HEK293T (cell line): ENCODE measurements at places on chromosomes 1 and 21.

DNA sequence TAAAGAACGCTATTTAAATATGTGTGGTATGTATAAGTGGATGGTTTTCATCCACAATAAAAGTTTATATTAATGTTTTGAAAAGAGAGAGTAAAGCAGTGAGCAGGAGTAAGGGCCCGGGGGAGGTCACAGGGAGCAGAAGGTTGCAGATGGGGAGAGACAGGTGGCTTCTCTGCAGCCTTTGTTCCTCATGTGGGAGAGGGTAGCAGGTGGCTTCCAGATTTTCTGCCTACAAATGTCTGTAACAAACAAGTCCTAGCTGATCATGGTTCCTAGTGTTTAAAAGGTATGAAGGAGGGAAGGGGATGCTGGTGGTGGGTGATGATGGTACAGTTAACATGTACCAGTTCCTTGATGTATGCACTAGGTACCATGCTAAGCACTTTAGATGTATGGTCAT, 18.8 kb downstream of the QSOX1 start:
- no peak for DNase-seq

DNA sequence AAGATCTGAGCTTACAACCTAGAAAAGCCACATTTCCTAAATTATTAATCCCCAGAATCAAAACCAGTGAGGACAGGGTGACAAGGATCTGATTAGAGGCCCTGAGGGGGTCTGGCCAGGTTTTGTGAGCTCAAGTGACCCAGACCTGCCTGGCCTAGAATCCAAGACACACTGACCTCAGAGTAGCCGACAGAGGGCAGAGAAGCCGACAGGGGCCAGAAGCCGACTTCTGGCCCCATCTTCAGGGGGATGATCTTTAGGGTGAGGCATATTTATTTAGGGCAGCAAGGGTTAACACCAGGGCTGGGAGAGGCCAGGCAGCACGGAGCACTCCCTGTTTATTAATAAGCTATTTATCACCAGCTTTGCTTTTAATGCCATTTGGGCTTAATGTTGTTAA, 45.3 kb downstream of the CASZ1 start:
- no peak for DNase-seq

- no peak for DNase-seq
Measured at GRCh38 chr1:207862241-207862787, 48.6 kb downstream of the CD34 start.

- DNase-seq, result no peak
Measured at GRCh38 chr1:211606914-211607753, 28.2 kb upstream of the SLC30A1 start.

DNA sequence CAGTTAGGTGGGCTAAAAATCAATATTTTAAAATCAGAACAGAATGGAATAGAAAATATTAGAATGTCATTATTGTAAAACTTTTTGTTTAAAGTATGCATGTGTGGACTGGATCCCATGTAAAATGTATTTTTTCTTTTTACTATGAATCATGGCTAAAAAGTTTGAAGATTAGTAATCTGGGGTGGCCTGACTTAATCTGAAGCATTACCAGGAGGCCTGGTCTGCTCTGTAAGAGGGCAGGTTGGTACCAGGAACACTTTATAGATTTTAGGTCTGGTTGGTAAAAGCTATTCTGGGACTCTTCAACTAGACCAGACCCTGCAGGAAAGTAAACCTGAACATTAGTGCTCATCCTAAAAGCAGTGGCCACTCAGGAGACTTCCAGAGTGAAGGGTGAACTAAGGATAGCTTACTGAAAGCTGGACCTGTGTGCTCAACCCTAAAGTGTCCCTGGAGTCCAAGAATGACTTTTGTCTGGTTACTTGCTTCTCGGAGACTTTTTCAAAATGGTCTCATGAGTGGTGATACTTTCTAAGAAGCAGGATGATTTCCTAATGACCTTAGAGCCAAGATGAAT, 16.5 kb downstream of the RGL1 start:
- no peak for DNase-seq

GRCh38 chr1:10054465-10054864, 21.7 kb downstream of the UBE4B start:
- no peak for DNase-seq

DNA sequence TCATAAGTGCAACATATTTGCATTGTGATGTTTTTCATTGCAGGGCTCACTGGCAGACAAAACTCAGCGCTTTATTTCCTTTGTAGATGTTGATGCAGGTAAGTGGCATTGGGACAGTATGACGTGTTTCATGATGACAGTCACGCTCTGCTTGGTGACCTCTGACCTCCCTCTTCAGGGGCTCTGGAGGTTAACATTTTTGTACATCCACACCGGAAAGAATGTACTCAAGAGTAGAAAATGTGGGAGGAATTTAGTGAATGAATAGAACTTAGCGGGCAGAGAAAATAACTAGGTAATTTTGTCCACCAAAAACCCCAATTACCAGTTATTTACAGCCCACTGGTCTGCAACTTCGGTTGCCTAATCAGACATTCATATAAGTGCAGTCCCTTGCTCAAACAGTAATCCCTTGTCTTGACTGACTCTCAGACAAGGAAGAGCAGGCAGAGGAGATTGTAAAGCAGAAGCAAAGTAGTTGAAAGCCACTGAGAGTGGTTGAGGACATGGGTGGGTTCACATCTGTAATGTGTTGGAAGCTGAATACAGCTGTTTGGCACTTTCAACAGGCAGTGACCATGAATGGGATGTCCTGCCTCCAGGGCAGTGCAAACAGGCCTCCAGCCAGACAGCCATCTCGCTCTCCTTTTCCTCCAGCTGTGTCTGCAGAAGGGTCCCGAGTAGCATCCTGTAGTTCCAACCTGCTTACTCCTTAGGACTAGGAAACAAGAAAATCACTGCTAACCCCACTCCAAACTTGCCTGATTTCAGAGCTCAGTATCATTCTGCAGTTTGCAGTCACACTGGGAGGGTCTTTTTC, 188.9 kb downstream of the NRIP1 start:
- no peak for DNase-seq

GRCh38 chr1:242187816-242188215, 188.9 kb upstream of the MAP1LC3C start:
- no peak for DNase-seq

GRCh38 chr1:153842006-153842471, 66.8 kb downstream of the SLC27A3 start:
- no peak for DNase-seq

DNA sequence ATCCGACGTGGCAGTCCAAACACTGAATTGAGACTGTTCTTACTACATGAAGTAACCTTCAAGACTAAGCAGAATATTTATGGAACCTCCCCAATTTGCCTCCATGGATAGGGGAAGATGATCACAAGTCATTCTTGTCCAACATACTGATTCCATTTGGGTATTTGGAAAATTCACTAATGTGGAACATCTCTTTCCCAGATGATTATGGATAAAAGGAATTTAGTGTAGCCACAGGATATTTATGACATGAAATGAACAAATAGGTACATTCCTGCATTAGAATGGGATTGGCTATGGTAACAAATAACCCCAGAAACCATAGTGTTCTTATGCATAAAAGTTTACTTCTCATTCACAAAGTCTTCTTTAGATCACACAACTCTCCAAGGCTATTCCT, 40.2 kb upstream of the SGIP1 start:
- no peak for DNase-seq

DNA sequence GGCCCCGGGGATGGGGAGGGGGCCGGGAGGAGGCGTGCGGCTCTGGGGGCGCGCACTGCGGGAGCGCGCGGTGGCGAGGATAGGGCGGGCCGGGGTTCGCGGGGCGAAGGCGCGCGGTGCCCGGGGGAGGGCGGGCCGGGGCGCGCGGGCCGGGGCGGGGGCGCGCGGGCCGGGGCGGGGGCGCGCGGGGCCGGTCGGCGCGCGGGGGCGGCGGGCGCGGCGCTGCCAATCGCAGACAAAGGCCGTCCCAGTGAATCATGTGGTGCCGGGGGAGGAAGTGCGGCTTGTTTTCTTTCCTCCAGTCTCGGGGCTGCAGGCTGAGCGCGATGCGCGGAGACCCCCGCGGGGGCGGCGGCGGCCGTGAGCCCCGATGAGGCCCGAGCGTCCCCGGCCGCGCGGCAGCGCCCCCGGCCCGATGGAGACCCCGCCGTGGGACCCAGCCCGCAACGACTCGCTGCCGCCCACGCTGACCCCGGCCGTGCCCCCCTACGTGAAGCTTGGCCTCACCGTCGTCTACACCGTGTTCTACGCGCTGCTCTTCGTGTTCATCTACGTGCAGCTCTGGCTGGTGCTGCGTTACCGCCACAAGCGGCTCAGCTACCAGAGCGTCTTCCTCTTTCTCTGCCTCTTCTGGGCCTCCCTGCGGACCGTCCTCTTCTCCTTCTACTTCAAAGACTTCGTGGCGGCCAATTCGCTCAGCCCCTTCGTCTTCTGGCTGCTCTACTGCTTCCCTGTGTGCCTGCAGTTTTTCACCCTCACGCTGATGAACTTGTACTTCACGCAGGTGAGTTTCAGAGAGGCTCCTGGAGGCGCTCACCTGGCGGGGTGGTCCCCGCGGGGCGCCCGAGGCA, at the start of gene GPR137B:
Gene GPR137B (plus strand): TSS at position 287 of the 851 bp plus-strand sequence. CDS start 84 bp downstream, at position 371.
- peak; percentile 72 for DNase-seq

DNA sequence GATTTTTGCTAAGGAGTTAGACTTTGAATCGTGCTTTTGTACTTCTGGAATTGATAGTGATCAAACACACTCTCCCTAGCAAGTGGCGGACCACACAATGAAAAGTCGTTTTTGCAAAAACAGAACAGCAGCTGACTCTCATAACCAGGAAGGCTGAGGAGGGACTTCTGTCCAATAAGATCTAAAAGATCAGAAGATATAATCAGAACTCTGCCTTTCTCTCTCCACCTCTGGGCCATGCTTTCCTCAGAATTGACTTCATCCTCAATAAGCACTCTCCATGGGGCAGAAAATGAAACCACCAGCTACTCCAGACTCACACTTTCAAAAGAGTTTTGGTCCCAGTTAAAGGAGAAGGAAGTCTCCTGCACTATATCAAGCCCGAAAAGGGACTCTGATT, 55.3 kb upstream of the SAMD13 start:
- no peak for DNase-seq

DNA sequence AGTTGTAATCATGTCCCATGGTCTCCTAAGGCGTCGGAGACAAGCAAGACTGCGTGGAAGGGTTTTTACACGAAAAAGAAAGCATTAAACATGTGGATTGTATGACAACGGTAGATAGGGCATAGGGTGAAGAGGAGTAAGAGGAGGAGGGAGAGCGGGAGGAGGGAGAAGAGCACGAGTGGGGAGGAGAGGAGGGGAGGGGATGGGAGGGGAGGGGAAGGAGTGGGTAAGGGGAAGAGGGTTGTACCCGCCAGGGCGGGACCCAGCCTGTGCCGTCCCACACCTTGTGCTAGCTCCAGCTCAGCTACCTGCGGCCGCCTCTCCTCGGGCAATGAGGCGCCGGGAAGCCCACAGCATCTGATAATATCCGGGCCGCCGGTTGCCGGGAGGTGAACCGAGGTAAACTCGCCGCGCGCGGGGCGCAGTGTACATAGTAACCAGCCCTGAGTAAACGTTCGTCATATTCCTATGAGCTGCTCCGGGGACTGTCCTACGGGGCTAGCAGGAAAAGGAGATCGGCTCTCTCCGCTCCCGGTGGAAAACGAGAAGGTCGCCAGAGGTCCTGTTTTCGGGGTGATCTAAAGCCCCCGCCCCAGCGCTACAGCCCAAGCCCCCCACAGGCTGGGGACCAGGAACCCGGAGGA, 449 bp upstream of the RCAN3 start:
- peak; percentile 43 for DNase-seq

DNA sequence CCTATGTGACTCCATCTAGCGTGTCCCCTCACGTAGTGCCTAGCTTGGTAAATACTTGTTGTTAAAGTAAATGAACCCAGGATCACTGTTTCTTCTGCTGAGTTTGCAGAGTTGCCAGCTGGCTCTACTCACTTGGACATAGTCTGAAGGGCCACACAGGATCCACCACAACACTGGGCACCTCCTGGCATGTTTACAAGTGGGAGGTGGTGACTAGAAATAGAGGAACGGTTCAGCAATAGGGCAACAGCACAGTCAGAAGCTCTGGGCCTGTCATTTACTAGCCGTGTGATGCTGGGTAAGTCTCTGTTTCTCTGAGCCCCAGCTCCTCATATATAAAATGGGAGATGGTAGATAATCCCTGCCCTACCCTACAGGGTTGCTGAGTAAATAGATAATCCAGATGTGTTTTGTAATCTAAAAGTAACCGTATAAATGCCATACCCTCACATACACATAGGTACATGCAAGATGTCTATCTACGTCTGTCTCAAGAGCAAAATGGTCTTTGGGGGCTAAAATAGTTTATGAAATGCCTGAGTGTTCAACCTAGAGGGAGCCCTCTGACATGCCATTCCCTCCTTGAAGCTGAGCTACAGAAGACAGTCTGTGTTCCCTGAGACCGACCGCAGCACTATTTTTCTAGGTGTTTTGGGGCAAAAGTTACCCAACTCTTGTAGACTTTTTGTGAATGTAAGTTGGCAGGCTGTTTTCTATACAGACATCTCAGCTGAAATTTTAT, 20.5 kb downstream of the RNF220 start:
- DNase-seq, result no peak

- DNase-seq, result no peak
Measured at GRCh38 chr1:34863501-34863900, 4.0 kb upstream of the SMIM12 start.

- DNase-seq, result no peak
Measured at GRCh38 chr21:34734696-34735095, 65.9 kb downstream of the CLIC6 start.

DNA sequence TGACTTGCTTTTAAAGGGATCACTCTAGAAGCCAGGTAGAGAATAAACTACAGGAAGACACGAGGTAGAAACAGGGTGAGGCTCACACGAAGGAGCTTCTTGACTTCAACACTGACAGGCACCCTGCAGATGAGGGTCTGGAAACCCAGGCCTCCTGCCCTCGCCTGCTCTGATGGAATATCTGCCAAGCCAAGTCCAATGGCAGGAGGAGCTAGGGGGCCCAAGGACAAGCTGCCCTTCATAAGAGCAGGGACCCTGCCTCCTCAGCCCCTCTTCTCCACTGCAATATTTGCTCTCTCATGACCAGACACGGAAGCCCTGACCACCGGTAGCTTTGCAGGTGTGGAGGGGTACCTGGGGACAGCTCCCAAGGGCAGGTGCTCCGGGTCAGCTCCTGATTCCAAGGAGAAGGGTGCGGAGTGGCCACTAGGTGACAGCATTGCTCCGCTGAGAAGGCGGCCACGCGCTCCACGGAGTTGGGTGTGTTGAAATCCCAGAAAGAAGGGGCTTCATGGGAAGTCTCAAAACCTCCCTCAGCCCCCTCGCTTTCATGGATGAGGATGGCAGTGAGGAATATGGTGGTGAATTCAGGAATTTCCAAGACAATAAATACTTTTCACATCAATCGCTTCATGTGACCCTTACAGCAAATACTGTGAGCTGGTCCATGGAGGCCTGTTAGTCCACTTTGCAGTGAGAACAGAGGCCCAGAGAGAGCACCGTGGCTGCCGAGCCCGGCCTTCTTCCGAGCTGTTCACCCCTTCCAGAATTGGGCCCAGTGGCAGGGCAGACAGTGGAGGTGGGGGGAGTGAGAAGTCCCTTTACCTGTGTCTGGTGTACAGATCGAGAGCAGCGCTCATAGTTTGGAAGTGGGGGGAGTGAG, 33.2 kb upstream of the PAX7 start:
- peak; percentile 67 for DNase-seq

- DNase-seq, result no peak
Measured at GRCh38 chr1:185556561-185556960, 177.6 kb upstream of the HMCN1 start.

- DNase-seq, result no peak
Measured at GRCh38 chr21:42644223-42645208, 8.9 kb upstream of the PDE9A start.

- no peak for DNase-seq
Measured at GRCh38 chr1:148333875-148334338, 149.2 kb downstream of the PPIAL4G start.

GRCh38 chr21:46483300-46484295, 24.9 kb downstream of the DIP2A start:
- DNase-seq, result peak; percentile 39
